ENCODE measurements at places on chromosomes 5 and 9.
A peak's percentile ranks its signal among the peaks of the same experiment; 100 is the strongest.

DNA sequence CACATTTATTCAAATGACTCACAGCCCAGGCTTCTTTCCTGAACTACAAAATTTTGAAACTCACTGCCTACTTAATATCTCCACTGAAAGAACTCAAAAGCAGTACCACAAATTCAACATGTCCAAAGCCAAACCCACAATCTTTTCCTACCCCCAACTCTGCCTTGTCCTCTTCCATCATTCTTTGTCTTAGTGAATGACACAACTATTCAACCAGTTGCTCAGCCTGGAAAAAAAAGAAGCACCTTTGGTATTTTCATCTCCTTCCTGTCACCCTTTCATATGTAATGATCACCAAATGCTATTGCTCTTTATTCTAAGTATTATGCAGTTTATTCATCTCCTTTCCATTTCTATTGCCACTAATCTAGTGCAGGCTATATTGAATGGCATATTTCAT, 216.3 kb downstream of the TMEM232 start:
- no peak for DNase-seq

GRCh38 chr9:100430286-100430940, 3.5 kb downstream of the MSANTD3 start:
- DNase-seq: no peak

DNA sequence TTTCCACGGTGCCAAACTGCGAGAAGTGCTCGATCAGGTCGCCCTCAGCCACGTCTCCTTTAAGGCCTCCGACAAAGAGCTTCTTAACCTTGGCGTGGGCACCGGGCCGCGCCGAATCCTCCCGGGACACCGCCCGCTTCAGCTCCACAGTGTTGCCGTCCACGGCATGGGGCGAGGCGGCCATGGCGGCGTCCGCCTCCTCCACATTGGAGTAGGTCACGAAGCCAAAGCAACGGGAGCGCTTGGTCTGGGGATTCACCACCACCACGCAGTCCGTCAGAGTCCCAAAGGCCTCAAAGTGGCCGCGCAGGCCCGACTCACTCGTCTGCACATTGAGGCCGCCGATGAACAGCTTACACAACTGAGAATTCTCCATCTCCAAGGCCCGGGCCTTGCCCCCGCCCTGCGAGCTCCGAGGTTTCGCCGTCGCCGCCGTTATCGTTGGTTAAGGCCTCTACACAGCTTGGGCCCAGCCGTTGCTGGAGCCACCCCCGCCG, 424 bp downstream of the HNRNPA0 start:
- DNase-seq: peak; percentile 16

DNA sequence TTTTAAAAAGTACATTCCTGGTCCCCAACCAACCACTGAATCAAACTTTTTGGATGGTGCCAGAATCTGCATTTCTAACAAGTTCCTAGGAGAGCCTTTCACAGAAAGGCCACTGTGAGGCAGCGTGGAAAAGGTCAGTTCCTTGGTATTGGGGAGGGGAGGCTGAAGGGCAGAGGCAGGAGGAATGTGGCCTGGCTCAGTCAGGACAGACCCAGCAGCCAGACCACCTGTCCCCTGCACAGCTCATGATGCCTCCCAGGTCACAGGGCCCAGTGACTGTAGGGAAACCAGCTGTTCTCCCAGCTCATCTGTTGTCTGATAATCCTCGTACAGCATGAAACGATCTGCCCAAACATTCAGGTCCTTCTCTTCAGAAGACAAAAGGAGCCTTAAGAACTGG, 132.9 kb downstream of the LHFPL2 start:
- DNase-seq: no peak

DNA sequence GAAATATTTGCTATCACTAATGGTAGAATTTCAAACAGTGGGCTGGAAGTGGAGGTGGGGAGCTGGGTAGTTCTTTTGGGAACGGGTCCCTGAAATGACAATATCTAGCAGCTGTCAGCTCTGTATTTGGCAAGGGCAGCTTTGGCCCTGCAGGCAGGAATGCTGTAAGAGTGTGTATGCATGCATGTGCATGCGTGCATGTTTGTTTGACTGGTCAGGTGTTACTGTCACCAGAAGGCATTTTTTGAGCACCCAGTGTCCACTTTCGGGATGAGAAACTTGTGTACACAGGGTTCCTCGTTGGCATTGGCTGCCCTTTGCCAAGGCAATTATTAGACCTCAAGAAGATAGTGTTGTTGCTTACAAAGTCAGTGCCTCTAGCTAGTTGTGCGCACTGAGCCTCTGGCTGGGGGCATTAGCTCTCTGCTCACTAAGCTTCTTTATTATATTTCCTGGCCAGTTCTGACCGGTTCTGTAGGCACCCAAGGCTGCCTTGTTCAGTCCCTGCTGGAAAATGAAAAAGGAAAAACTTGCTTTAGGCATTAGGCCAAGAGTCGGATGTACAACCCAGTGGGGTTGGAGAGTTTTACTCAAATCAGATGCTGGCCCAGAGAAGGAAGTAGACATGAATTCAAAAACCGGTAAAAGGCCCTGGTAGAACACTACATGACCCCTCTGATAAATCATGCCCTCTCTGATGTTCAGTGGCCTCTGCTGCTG, 2.0 kb downstream of the CYFIP2 start:
- no peak for DNase-seq

DNA sequence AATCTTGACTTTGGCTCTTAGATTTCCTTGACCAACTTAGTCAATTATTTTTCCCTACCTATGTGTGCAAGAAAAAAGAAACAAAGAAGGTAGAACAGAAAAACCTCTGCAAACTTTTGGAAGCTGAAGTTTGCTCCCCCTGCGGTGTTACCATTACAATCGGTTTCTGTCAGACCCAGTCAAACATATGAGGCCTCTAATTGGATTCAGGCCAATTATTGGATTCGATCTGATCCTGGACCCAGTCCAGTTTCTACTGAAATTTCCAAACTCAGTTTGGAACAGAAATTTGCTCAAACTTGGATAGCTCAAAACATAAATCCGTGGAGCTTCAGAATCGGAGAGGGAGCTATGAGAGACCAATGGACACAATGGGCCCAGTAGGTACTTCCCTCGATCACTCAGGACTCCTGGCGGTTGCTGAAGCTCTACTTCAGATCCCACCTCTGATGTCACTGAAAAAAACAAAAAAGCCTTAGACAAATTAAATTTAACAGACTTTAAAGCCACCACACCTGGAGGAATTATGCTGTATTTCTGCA, 523.9 kb downstream of the DMRTA1 start:
- DNase-seq: no peak

- DNase-seq: no peak
Measured at GRCh38 chr5:44511596-44511995, 122.4 kb upstream of the FGF10 start.

DNA sequence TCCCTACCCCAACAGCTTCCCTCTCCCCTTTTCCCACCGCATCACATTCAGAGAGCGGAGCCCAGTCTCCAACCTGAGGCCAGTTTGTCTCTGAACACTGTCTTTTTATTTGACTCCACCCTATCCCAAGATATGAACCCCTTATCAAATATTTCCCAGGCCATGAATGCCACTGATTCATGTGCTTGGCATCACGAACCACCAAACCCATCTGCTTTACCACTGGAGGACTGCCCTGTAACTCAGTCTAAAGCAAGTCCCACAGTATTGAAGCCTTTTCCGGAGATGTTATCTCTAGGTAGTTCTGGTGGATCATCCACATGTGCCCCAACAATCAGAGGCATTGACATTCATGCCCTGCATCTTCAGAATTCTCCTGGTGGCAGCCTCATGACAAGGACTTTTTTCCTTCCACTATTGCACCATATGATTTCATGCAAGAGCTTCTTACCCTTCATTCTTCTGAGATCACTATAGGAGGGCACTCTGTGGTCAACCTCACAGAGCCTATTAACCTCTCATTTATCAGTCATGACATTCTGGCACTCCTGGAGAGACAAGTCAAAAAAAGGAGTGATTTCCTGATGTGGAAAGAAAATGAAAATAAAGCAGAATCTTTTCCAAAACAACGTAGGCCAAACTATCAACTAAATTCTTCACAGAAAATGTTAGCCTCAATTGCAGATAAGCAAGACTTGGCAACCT, 12.3 kb upstream of the SPATA31D4 start:
- no peak for DNase-seq

DNA sequence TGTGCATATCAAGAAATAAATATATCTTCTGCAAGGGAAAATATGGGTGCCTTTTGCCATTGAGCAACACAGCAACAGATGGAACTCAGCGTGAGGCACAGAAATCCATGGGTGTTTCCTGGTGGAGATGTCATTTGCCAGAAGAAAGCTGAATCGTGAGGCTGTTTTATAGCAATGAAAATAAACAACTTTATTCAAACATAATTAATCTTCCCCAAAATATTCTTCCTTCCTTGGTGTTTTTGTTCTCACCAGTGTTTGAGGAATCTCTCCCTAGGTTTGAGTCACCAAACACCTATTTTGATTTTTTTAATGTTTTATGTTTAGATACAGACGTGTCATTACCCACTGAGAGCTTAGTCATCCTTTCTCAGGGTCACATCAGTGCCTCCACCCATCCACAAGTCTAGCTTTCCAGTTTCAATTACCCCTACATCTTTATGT, 65.8 kb upstream of the PAPPA start:
- no peak for DNase-seq

GRCh38 chr5:39411061-39411460, 13.7 kb downstream of the DAB2 start:
- no peak for DNase-seq

- DNase-seq: no peak
Measured at GRCh38 chr5:58486290-58486689, 4.9 kb upstream of the GAPT start.

DNA sequence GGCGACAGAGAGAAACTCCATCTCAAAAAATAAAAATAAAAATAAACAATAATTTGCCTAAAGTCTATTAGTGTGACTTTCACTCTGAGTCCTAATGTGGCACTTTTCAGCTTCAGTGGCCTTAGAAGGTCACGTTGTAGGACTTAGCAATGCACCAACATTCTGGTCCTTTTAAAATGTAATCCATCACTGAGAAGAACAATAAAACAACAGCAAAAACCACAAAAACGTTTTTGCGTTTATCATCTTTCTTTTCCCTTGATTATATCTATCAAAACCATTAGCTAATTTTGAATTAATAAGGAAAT, 190.1 kb upstream of the ZNF608 start:
- no peak for DNase-seq

- peak; percentile 98 for DNase-seq
Measured at GRCh38 chr9:92764988-92765936, 629 bp upstream of the BICD2 start.

- no peak for DNase-seq
Measured at GRCh38 chr5:173626505-173626820, 10.0 kb upstream of the BOD1 start.

All from HEK293T (cell line).